ENCODE measurements at places on chromosomes 11 and 22. TPM values are rescaled to one million over a fixed set of nuclear protein-coding genes. Genes with fewer than 3 reads are reported as not detected.

The KCNJ11 gene
- not detected for total RNA-seq

GRCh38 chr11:75468534-75469340 lies 35.7 kb upstream of the KLHL35 start:
- peak; percentile 76 for DNase-seq

The TRIM51 gene
- total RNA-seq: not detected

The APOL3 gene
- 29.9 TPM for total RNA-seq

GRCh38 chr11:119816660-119817059 lies 87.7 kb upstream of the NECTIN1 start:
- DNase-seq: no peak

DNA sequence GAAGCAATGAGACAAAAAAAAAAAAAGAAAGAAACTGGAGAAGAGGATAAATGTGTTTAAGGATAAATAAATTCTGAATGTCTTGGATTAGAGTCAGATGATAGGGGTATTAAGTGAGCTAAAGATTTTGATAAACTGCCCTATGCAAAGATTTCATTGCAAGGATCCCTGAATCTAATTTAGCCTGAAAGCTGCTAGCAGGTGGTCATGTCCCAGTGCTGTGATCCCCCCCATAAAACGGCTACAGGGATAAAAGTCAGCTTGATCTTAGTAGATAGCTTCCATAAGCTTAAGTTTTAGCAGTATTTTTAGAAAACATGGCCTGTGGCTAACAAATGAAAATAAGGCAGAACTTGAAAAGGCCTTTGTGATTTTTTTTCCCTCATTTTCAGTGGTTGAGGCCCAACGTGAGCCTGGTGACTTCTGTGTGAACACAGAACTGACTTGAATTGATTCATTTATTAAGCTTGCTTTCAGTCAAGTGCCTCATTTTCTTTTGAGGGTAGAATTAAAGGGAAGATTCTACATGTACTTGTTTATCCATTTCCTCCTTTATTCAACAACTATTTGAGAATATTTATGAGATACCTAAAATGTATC lies 44.5 kb downstream of the CD44 start:
- DNase-seq: no peak

The MUC6 gene
- 132 TPM for total RNA-seq

DNA sequence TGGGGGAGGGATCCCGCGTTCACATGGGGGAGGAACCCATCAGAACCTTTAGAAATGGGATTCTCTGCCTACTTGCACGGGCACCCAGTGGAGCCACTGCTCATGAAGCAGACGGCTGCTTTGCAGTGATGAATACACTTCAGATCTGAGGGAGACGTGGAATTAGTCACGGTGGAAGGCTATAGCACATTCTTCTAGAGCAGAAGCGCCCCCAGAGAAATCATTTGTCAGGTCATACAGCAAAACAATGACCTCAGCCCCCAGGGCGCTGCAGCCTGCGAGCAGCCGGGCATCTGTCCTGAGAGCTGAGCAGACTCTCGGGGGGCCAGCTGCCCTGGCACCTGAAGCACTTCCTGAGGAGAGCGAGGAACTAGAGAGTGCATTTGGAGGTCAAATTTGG lies 12.7 kb downstream of the TP53AIP1 start:
- no peak for DNase-seq

GRCh38 chr22:38069372-38070249 lies 12.4 kb downstream of the PICK1 start:
- DNase-seq: peak; percentile 81

DNA sequence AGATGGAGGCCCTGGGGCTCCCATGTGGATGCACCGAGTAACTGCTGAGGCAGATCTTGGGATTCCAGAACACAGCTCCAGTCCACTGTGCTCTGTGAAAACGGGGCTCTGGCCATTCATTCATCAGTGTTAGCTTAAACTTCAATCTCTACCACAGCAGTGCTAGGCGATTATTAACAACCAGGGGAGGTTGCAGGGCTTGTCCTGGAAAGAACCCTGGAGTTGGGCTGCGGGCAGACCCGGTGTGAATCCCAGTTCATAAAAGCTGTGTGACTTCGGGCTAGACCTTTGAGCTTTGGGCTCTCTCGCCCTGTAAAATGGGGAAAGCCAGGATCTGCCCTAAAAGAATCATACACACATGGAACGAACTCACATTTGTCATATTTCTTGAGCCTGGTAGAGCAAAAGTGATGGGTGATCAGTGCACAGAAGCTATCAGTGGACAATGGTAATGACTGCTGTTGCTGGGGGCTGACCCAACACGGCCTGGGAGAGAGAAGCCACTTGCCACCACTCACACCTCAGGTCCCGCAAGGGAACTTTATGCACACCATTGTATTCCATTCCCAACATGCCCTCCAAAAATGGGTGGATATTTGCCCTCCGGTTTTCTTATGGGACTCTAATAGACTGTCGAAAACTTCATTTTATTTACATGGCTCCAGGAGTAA lies 15.6 kb upstream of the CRYBB3 start:
- no peak for DNase-seq

DNA sequence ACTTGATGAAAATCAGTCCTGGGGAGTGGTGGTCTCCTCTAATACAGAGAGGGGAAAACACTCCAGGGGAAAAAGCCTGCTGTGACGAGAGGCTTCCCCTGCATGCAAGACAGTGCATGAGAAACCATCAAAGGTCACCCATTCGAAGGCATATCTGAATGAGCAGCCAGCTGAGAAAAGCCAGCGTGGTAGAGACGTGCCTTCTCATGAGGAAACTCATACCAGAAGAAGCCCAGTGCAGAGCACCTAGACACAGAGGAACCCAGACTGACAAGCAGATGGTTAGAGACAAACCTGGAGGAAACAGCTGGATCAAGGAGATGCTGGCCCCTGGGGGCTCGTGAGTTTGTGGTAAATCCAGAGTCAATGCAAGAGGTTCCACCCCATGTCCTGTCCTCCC lies 534.8 kb downstream of the BRD1 start:
- no peak for DNase-seq

The APOL1 gene
- total RNA-seq: 42.5 TPM

The SLC7A4 gene
- total RNA-seq: not detected

The PRR5L gene
- total RNA-seq: 8.4 TPM

DNA sequence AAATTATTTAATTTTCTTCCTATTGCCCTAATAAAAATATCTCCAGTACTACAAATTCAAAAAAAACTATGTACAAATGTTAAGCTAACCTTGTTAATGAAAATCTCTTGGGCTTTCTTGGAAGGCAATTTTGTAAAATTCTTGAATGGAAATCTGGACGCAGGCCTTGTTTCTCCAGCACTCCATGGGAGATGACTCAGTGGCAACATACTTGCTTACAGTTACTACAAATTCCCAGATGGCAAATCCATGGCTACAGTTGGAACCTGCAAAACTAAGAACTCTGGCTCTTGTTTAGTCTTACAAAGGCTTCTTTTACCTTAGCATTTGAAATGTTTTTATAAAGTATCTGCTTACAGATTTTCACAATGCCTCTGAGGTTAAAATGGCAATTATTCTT lies 725.2 kb downstream of the DLG2 start:
- DNase-seq: peak; percentile 23

DNA sequence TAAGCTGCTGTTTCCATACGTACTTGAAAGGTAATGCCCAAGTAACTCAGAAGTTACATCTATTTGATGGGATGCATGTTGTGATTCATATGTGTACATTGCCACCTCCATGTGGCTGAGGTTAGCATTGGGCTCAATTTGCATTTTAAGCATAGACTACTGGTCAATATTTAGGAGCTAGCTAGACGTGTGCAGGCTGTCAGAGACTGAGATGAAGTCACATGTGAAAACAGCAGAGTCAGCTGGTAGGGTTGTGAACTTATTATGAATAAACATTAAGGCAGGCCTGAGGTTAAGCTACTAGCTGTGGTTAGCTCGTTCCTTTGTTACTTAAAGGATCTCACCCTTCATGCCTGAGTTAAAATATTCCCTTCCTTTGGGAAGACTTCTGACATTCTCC lies 114.5 kb upstream of the MTNR1B start:
- DNase-seq: no peak

The POTEH gene
- not detected for total RNA-seq

DNA sequence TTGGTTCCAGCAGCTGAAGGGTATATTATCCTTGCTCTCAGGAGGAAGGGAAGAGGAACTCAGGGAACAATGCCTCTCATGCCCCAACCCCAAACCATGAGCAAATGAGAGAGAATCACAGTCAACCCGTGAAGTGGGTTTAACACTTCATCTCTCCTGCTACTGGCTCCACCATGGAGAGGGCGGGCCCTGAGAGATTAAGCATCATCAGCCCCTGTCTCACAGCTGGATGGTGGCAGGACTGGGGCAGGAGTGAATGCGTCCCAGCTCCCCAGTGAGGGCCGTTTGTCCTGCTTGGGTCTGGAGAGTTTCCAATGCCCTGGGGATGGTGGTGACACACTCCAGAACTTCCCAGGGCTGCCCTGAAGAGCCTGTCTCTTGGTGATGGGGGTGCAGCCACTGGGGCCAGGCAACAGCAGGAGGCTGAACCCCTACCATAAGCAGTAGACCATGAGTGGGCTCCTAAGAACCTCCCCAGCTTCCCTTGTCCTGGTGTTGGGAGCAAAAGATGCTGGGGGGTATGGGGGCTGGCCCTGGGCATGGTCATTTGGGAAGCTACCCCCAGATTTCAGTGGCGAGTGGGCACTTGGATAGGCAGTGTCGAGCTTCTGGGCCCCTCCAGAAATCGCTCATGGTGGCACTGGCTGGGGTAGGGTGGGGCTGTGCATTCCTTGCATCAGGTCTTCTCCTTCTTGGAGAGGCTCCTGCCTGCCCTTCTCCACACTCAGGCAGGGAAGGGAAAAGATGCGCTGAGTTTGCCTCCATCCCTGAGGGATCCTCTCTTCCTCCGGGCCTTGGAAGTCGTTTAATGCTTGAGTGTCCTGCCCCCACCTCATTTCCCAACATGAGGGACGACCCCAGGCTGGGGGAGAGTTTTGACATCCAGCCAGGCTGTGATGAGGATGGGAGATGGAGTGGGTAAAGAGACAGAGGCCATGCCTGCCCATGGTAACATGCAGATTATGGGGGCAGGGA lies 157.5 kb downstream of the ST3GAL4 start:
- no peak for DNase-seq
